NCI-H2171 (cell line): ENCODE measurements at places on chromosomes 6 and 20.

DNA sequence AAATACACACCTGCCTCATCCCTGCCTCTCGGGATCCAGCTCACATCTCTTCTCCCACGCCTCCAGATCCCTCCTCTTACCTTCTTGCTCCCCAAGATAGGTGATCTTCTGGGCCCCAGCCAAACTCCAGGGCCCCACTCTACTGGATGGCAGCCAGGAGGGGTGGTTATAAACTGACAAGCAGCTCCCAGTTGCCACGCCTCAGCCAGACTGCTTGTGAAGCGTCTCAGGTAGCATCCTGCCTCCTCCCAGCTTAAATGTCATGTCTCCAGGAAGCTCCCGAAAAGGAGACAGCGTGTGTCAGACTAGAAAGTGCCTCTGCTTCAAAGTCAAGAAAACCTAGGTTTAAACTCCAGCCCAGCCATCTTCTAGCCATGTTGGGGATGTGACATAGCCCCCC lies 114.1 kb downstream of the LRFN2 start:
- DNase-seq: peak; percentile 84

DNA sequence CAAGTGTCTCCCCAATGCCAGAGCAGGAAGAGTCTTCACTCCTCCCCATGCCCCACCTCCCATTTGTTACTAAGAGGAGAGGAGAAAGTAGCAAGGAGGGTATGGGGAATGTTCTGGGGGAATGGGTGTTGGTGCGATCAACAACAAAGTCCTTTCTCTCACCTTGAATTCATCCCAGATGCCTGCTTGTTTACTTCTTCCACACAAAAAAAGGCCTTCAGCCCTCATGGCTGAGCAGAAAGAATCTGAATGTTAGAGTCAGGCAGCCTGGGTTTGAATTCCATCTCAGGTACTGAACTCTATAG lies 9.9 kb downstream of the MOG start:
- no peak for DNase-seq

- no peak for DNase-seq
These were observed 246.2 kb downstream of the HIVEP2 start for GRCh38 chr6:142698751-142699150.

- no peak for DNase-seq
These were observed 1.3 kb downstream of the NKAIN2 start for GRCh38 chr6:123804787-123805540.

DNA sequence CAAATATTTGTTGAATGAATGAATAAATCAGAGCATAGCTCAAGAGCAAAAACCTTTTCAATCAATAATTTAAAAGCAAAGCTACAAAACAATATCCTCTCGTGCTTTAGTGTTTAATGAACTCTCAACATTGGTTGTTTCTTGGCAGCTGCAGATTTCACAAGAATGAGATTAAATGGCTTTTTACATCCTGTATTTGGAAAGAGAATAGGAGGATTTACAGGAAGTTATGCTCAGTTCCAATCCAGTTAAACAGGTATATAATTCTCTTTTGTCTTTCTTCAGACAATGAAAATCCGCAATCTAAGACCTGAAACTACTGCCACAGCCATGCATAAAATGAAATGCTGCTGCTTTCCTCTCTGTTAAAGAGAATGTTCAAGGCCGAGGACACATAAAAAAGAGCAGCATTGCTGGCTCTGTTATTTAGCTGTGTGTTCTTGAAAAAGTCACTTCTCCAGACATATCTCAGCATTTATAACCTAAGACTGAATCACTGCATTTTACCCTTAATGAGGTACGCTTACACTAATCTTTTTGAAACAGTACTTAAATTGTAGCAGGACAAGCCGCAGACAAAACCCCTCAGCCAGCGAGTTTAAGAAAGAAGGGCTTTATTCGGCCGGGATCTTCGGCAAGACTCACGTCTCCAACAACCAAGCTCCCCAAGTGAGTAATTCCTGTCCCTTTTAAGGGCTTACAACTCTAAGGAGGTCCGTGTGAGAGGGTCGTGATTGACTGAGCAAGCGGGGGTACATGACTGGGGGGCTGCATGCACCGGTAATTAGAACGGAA lies 3.6 kb downstream of the C6orf52 start:
- no peak for DNase-seq

DNA sequence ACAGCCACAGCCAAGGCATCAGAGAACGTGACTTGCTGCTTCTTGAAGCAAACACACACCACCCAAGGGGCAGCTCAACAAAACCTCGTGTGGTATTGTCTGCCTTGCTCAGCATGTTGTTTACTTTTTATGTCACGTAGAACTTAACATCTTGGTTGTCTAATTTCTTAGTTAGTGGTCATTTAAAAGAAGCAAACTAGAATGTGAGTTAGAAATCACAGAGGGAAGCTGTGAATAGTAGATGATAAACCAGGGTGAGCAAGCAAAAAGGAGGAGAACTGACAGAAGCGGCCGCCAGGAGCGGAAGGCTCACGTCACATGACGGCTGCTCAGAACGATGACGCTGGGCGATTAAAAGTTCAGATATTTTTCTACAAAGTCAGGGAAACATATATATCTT lies 51.5 kb upstream of the KIF25 start:
- no peak for DNase-seq

DNA sequence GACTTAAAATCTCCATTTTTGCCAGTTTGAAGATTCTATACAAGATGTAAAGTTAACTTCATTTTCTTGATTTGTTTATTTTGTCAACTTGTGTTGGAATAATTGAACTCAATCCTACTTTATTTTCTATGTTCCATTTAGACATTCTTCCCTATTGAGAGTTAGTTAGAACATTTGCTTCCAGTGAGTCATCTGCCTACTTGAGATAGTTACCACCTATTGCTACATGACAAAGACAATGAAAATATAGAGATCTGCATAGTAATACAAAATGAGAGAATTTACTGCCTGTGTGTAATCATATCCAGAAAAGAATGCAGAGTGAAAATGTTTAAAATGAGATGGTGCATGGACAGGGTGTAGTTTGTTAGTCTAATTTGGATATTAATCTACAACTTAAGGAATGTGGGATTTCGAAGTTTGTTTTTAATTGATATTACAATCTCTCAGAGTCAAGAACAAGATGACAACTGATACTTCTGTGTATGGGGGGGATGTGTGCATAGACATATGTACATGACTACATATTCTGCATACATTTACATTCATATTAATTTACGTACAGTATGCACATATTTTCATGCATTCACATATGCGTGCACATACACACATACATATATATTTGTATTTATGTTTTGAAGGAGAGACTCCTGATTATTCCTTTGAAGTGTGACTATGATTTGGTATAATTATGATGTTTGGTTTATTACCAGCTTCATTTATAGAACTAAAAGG lies 420.1 kb downstream of the NKAIN2 start:
- DNase-seq: no peak

GRCh38 chr6:170497841-170498301 lies 55.2 kb downstream of the PSMB1 start:
- peak; percentile 37 for DNase-seq

- no peak for DNase-seq
These were observed 246.9 kb downstream of the TMEM242 start for GRCh38 chr6:157076451-157076822.

GRCh38 chr20:45246109-45246508 lies 8.3 kb downstream of the SLPI start:
- DNase-seq: no peak

DNA sequence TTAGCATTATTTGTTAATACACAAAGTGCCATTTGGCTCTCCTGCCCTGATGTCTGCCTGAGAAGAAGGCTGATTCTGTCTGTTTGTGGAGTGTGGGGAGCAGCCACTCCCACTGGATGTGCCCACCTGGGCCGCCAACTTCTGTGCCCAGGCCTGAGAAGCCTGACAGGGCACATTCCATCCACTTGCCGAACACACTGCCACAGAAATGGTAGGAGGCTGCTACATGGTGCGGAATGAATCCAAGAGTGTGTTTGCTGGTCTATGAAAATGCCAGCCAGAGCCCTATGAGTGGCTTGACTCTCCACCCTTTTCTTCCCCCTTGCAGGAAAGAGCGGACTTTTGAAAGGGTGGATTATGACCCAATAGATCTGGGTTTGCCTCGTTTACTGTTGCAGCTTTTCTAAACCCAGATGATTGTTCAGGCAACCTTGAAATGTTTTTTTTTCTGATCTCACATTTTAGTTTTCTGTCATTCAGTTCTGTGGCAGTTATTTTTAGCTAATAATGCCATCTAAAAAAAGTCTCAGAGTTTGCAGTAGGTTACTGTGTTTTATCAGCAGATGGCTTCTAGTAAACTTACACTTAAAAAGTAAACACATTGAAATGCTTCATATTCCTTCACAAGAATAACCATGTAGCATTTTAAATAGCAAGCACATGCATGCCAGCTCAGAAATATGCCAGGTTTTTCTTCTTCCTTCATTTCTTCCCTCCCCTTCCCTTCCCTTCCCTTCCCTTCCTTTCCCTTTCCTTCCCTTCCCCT lies 196.5 kb downstream of the SLC35F1 start:
- DNase-seq: no peak

GRCh38 chr6:156167016-156167624 lies 610.1 kb upstream of the ARID1B start:
- DNase-seq: no peak

DNA sequence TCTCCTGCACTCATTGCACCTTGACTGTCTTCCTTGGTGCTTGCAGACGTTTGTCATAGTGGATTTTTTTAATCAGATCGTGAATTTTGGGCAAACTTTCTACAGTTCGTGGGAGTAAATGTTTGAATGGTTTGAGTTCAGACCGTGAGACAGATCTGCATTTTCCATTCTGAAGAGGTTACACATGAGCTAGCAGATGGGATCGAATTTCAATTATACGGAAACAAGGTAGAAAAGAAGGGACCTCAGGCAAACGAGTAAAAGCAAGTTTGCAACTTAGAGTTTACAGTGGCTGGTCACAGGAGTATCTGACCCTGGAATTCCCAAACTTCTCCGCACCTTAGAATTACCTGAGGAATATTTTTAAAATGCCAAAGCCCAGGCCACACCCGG lies 17.2 kb upstream of the NCR2 start:
- DNase-seq: no peak

DNA sequence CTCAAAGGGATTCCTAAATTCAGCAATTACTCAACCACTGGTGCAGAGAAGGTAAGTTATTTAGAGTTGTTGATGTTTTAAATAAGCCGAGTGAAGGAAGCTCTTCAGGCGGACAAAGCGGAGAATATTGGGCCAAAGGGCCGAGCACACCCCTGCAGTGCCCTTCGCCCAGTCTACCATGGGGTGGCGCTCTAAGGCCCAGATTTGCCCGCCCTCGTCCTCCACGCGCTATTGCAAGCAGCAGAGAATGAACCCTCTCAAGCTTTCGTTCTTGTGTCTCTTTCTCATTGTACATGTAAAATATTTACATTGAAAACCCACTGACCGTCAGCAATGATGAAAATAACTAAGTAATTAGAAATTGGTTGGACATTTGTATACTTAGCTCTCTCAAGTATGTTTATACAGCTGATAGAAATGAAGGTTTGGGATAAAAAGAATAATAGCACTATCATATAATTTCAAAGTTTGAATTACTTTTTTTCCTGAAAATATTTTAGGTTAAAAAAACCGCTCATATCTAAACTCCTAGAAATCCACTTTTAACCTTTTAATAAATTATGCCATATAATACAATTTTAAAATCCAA lies 195.0 kb upstream of the CEP162 start:
- no peak for DNase-seq

DNA sequence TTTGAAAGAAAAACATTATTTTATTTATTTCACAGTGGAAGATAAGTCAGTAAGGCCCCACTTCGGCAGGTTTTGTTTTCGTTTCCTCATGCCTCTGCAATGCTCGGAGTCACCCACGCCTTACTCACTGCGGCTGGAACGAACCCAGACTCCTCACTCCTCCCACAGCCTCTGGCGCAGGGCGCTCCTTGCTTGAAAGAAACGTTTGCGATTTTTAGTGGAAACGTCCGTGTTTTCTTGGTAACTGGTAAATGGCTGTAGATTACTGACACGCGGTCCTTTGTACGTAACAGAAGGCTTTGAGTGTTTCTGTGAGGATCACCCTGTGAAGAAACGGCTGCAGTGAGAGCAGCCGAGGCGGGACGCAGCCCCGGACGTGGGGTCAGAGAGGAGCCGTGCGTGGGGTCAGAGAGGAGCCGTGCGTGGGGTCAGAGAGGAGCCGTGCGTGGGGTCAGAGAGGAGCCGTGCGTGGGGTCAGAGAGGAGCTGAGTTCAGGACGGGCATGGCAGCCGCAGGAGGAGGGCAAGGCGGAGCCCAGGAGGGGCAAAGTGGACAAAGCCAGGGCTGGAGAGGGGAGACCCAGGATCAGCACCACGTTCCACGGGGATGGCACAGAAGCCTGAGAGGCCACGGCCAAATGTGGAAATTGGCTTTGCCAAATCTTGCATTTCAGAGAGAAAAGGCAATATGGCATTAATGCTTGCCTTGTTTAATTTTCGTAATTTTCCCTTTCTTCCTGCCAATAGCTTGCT lies 198.6 kb upstream of the THBS2 start:
- no peak for DNase-seq

DNA sequence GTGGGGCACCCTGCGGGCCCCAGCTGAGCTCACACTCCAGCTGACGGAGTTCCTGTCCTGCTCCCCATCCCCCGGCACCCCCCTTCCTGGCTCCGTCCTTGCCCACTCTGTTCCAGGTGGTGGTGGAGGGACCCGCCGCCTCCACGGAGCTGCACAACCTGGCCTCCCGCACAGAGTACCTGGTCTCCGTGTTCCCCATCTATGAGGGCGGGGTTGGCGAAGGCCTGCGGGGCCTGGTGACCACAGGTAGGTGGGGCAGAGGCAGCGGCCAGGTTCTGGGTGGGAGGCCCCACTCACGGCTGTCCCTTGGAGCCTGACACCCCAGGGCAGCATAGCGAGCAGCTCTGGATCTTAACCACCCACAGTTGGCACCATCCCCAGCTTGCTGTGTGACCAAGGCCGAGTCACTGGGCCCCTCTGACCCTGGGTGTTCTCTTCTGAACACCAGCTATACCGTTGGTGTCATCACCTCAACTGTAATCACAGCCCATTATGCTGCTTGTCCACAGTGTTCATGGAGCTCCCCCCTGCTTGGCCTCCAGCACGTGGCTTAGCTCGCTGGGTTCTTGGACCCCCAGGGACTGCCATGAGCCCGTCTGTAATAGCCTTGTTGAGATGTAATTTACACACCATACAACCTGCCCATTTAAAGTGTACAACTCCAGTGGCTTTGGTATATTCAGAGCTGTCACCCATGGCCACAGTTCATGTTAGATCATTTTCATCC lies 17.4 kb downstream of the COL20A1 start:
- no peak for DNase-seq

DNA sequence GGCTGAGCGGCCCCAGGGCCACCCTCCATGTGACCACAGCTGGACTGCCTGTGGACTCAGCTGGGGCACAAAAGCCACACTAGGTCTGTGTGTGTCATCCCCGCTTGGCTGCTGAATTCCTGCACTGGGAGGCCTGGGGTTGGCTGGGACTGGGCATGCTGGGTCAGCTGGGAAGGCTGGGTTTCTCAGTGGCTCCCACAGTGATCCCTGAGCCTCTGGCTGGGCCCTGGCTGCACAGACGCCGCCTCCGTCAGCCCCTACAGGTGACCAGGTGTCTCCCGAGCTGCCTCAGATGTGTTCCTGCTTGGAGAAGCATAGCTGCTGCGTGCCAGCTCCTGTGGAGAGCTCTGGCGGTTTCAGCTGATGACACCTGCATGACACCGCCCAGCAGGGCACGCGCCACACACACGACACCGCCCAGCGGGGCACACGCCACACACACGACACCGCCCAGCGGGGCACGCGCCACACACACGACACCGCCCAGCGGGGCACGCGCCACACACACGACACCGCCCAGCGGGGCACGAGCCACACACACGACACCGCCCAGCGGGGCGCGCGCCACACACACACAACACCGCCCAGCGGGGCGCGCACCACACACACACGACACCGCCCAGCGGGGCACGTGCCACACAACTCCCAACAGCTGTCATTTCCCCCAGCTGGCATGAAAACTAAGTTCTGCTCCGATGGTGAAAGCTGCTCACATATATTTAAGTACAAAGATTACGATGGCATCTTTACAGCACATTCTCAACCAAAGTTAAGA lies 88.8 kb downstream of the TAF4 start:
- DNase-seq: no peak
